ENCODE measurements at places on chromosomes 16 and 17.

- DNase-seq, result no peak
Measured at GRCh38 chr16:10846213-10846998, 27.8 kb upstream of the TVP23A start.

GRCh38 chr17:80845069-80845862 is 146.4 kb upstream of the CHMP6 start:
- DNase-seq, result no peak

DNA sequence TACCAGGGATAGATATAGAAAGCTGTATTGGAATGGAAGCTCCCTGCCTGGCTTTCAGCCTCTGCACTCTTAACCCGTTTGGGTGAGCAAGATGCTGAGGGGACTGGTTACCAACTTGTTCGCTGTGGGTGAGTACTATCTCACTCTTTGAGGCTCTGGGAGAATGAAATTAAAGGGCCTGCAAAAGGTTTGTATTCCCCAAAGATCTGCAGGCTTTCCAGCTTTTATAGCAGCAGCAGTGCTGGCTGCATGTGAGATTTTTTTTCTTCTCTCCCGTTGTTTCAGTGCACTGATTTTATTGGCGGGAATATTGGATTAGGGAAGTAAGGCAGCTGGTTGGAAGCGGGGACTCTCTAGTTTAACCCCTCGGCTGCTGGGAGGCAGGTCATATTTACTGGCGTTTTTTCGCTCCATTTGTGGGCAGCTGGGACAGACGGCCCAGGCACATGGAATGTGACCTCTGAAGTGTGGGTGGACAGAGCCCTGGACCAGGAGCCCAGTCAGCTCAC is 30.9 kb downstream of the C17orf75 start:
- no peak for DNase-seq

DNA sequence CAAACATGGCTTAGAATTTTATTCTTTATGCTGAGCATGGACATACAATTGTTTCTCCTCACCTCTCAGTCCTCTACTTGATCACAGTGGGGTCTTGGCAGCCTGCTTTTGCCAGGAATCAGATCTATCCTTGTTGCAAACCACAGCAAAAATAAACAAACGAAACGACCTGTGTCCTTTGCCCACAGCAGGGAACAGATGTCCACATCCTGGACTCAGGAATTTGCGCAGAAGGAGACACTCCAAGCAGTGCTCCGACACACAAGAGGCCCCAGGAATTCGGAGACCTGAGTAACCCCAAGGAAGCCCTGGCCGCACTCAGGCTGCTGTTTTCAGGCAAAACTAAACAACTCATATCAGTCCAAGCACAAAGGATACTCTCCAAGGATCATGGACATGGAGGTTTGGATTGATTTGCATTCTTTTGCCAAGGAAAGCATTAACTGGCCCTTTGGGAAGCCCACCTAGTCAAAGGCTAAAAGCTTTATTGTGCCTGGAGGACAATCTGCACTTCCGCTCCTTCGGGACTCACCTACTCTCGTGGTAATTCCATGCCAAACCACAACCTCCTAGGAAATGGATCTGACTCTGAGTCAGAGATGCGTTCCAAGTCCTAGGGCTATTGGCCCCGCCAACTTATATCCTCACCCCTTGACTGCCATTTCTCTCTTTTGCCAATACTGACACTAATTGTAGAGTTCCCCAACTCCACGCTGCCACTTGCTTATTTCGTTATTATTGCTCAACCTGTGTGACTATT is 271.1 kb upstream of the CDH11 start:
- DNase-seq, result no peak

- no peak for DNase-seq
Measured at GRCh38 chr17:76641501-76641900, 2.1 kb downstream of the ST6GALNAC1 start.

GRCh38 chr17:2172077-2172851 is 117.4 kb downstream of the HIC1 start:
- DNase-seq, result peak; percentile 95

DNA sequence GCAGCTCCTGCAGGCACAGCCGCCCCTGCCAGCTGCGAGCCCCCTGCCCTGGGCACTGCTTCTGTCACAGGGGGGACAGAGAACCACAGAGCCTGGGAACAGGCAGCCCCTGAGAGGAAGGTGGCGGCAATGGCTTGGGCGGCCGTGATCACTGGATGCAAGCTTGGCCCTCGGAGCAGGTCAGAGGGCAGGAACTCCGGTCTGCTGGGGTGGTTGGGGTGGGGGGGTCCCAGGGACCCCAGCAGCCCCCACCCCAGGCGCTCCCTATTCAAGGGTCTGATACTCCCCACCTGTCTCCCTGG is 1.9 kb upstream of the CYBA start:
- no peak for DNase-seq

- DNase-seq, result peak; percentile 88
Measured at GRCh38 chr16:50208460-50208931, 55.4 kb downstream of the TENT4B start.

DNA sequence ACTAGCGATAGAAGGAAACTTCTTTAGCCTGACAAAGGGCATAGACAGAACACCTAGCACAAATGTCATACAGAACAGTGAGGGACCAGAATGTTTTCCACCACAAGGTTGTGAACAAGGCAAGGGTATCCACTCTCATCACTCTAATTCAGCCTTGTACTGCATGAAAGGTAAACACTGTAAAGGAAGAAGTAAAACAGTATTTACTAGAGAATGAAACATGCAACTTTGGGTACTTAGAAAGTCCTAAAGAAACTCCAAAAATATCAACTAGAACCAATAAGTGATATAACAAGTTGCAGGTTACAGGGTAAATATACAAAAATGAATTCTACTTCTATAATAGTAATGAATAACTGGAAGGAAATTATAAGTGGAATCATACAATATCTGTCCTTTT is 32.2 kb downstream of the BRIP1 start:
- DNase-seq, result no peak

DNA sequence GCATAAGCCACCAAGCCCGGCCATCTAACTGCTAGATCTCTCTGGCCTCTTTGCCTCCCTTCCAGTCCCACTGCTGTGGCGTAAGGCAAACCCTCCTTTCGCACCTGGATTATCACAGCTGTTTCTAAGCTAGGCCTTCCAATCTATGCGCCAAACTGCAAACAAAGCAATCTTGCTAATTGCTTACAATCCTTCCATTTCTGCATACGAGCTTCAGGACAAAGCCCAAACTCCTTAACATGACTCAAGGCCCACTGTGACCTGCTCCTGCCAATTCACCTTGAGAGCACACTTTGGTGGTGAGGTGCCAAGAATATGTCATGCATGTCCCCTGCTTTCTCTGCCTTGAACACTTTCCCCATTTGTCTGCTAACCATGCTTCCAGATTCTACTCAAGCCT is 6.0 kb upstream of the ARL5C start:
- no peak for DNase-seq

DNA sequence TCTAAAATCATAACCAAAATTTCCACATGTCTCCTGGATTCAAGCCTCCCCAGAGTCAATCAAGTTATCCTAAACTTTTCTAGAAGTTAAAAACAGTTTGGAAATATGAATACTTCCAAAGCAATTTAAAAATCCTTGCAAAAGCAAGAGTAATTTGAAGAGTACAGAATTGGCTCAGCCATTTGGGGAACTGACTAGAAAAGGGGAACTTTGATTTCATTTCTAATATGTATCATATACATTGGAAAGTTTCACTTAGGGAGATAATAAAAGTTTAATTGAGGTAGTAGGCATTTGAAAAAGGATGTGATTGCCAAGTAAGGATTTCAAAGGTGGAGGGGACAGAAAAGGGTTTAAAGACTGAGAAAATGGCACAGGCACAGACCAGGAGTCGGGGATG is 9.0 kb upstream of the SLFN12L start:
- DNase-seq, result no peak

- peak; percentile 55 for DNase-seq
Measured at GRCh38 chr16:3065069-3065741, at the start of gene IL32. IL32 (plus strand) TSS chr16:3065640; CDS start chr16:3065812, 172 bp downstream.

GRCh38 chr16:29808219-29808900 is 2.0 kb downstream of the MAZ start:
- DNase-seq, result no peak

GRCh38 chr17:49258394-49258793 is 27.8 kb upstream of the PHOSPHO1 start:
- no peak for DNase-seq

DNA sequence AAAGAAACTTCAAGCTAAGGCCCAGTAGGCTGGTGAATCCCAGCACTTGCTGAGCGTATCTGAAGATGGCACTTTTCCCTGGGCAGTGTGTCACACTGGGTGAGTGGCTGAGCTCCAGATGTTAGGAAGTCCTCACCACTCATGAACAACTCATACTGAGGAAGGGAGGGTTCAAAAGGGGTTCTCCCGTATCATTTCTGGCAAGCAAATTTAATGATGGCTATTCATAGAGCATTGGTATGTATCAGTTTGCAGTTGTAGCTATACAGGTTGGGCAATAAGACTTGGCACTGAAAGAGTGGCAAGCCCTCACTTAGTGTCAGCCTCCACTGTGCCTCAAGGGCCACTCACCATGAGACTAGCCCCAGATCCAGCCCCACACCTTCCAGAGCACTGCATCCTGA is 10.7 kb downstream of the GFOD2 start:
- peak; percentile 89 for DNase-seq

- no peak for DNase-seq
Measured at GRCh38 chr16:71609066-71609465, 16.9 kb upstream of the MARVELD3 start.

GRCh38 chr17:44223541-44224071 is 4.1 kb upstream of the UBTF start:
- DNase-seq, result peak; percentile 83

- no peak for DNase-seq
Measured at GRCh38 chr17:58318627-58319172, 9.9 kb downstream of the TSPOAP1 start.

DNA sequence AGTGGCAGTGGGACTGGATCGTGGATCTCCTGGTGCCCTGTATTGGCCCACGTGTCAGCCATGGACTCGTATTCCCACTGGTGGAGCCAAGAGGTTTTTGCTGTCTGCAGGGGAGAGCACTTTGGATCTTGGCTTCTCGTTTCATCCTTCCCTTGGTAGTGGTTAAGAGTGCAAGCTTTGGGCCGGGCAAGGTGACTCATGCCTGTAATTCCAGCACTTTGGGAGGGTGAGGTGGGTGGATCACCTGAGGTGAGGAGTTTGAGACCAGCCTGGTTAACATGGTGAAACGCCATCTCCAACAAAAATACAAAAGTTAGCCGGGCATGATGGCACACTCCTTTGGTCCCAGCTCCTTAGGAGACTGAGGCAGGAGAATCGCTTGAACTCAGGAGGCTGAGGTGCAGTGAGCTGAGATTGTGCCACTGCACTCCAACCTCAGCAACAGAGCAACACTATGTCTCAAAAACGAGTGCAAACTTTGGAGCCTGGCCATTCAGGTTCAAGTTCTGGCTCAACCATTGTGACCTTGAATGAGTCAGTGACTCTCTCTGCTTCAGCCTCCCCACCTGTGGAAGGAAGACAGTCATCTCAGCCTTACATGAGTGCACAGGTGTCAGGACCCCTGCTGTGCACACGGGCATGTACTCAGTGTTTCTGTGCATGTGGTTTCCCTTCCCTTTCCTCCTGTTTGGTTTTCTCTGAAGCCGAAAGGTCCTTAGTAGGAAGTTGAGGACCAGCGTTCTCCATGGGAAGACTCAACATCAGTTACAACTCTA is 57.4 kb downstream of the PLCG2 start:
- DNase-seq, result no peak

- no peak for DNase-seq
Measured at GRCh38 chr16:83850947-83851346, 43.2 kb downstream of the HSBP1 start.

- DNase-seq, result no peak
Measured at GRCh38 chr16:30478766-30479478, 6.4 kb downstream of the ITGAL start.

- DNase-seq, result no peak
Measured at GRCh38 chr17:32593003-32593402, 106.2 kb downstream of the CDK5R1 start.

GRCh38 chr17:68819465-68819864 is 135.7 kb downstream of the ABCA8 start:
- no peak for DNase-seq

DNA sequence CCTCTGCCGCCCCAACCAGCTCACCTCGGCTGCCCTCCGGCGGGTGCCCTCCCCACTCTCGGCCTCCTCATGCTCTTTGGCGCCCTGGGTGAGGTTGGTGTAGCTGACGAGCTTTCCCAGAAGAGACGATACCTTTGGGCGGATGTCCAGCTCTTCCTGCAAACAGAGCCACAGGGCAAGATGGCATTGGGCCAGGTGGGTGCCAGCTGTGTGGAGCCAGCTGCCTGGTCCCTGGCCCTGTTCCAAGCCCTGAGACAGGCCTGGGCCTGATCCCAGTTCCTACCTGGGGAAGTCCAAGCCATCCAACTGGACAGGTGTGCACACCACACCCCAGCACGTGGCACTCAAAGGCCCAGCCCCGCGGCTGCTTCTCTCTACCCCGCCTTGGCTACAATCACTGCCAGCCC is 6.9 kb downstream of the SLC12A4 start:
- DNase-seq, result no peak

DNA sequence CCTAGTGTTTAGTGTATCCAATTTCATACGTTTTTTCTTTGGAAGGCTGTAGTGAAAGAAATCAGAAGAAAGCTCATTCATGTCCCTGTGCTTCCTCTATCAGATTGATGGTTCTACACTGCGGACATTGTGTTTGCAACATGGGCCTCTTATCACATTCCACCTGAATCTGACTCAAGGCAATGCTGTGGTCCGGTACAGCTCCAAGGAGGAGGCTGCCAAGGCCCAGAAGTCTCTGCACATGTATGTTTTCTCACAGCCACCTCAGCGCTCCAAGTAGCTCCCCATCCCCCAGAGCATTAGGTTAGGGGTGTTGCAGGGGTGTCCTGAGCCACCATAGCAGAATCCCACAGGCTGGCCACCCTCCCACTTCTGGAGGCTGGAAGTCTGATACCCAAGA is 25.2 kb downstream of the TMC6 start:
- DNase-seq, result no peak

DNA sequence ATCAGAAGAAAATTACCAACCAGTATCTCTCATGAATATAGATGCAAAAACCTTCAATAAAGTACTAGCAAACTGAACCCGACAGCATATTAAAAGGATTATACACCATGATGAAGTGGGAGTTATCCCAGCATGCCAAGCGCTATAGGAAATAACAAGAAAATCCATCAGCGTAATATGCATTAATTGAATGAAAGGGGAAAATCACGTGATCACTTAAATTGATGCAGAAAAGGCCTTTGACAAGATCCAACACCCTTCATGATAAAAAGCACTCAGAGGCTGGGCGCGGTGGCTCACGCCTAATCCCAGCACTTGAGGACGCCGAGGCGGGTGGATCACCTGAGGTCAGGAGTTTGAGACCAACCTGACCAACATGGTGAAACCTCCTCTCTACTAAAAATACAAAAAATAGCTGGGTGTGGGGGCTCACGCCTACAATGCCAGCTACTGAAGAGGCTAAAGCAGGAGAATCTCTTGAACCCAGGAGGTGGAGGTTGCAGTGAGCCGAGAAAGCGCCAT is 4.8 kb downstream of the CTRB2 start:
- no peak for DNase-seq

DNA sequence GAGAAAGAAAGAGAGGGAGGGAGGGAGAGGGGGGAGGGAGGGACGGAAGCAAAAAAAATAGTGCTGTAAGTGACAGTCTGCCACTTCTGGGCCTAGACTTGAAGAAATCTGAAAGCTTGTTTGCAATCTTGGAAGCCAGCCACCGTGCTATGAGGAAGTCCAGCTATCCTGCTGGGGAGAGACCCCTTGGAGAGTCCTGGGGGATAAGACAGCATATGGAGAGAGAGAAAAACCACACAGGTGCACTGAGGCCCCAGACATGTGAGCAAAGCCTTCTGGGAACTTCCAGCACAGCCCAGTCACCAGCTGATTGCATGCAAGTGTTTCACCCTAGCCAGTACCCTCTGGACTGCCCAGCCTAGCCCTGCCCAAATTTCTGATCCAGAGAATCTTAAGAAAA is 12.6 kb upstream of the ALOX12B start:
- no peak for DNase-seq

All from foreskin fibroblast (primary cell).